ENCODE measurements at places on chromosomes 5 and 9.

GRCh38 chr5:36153726-36154125 is 1.8 kb downstream of the SKP2 start:
- no peak for DNase-seq

GRCh38 chr5:174448662-174449061 is 275.7 kb upstream of the MSX2 start:
- DNase-seq, result no peak

GRCh38 chr5:168039039-168039438 is 252.4 kb upstream of the WWC1 start:
- no peak for DNase-seq

DNA sequence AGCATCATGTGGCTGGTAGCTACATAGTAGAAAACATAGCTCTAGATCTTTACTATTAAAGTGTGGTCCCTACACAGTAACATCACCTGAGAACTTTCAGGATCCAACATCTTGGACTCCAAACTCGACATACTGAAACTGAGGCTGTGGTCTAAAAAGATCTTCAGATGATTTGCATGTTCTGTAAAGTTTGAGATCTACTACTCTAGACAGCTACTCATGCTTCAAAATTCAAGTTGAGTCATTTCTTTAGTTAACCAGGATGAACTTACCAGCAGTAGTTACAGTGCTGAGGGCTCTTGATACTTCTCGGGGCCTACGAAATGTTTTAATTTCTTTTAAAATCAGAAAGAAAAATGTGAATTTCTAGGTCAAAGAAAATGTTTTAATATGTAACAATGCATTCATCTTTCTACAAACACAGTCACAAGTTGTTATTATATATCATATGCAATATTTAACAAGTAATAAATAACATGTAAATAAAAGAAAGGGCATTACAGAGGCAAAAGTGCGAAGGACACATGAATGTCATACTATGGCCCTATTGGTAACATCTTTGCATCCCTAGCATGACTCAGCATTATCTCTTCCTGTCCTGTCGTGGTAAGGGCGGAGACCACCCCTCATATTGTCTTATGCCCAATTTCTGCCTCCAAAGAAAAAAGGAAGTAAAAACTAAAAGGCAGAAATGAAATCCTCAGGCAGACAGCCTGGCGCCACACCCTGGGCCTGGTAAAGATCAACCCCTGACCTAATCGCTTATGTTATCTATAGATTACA is 563.9 kb upstream of the TLE4 start:
- DNase-seq, result no peak

DNA sequence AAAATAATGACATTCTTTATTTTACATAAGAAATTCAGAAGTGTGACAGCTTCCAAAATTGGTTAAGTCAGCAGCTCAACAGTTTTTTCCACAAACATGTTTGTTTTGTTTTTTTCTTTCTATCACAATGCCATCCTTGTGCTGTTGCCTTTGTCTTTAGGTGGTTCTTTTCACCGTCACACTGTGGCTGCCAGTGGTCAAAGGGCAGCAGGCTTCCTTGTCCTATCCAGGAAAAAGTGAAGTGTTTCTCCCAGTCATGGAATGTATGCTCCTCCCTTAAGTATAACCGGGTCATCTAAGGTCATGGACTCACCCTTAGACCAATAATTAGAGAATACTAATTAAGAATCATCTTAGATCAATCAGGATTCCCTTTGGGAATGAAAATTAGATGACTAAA is 87.4 kb downstream of the SREK1 start:
- no peak for DNase-seq

GRCh38 chr5:107542831-107543231 is 127.9 kb downstream of the EFNA5 start:
- DNase-seq, result no peak

- DNase-seq, result peak; percentile 60
Observed at GRCh38 chr5:157740229-157740610, 3.3 kb upstream of the LSM11 start.

DNA sequence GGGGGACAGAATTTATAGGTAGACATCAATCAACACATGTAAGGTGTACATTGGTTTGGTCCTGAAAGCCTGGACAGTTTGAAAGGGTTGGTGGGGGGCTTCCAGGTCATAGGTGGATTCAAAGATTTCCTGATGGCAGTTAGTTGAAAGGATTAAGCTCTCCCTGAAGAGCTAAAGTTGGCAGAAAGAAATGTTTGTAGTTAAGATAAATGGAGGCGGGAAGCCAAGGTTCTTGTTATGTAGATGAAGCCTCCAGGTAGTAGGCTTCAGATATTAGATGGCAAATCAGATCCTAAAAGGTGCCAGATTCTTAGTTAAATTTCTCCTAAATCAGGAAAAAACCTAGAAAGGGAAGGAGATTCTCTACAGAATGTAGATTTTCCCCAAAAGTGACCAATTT is 9.0 kb upstream of the LRRTM2 start:
- no peak for DNase-seq

DNA sequence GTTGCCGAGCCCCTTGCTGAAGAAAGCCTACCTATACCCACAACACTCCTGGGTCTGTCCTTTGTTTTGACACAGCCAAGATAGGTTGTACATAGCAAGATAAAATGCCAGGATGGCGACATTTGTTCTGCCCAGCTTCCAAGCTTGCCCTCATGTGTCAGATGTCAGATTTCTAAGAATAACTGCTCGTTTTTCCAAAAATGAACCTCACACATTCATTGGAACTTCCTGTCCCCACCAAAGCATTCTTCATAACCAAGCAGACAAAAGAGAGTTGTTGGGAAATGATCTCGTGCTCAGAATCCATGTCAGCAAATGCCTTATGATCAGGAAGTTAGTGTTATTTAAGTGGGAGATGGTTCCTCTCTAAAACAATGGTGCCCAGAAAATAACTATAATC is 210.1 kb downstream of the ZNF608 start:
- DNase-seq, result no peak

DNA sequence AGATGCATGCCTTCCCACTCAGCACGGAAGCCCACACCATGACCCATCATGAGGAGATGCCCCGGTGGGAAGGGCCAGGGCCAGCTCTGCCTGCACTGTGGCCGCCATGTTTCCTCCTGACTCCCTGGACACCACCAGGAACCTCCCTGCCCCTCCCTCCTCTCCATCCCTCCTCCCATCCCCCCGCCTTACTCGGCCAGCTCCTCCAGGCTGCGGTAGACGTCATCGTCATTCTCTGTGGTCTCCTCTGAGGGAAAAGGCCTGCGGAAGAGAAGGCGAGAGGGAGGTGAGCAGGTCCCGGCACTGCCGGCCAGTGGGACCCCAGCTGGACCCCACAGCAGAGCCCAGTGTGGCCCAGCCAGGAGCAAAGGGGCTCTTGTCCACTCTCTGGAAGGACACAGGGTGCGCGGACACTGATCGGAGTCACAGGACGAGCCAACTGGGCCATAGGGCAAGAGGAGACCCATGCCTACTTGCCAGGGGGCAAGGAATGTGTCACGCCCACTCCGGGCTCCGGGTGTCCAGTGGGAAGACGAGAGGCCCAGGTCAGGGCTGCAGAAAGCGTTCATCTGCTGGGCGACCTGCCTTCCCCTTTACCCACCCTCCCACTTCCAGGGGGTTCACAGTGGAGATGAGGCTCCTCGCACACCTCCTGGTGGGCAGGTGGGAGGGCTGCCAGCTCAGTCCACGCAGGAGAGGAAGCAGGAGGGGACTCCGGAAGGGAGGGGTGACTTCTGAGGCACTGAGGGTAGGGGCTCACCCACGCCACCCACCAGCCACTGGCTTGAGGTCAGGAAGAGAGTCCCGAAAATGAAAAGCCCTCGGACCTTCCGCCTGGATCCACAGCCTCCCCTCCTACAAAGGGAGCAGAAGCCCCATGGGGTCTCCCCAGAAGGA is 96.2 kb upstream of the SARDH start:
- no peak for DNase-seq

DNA sequence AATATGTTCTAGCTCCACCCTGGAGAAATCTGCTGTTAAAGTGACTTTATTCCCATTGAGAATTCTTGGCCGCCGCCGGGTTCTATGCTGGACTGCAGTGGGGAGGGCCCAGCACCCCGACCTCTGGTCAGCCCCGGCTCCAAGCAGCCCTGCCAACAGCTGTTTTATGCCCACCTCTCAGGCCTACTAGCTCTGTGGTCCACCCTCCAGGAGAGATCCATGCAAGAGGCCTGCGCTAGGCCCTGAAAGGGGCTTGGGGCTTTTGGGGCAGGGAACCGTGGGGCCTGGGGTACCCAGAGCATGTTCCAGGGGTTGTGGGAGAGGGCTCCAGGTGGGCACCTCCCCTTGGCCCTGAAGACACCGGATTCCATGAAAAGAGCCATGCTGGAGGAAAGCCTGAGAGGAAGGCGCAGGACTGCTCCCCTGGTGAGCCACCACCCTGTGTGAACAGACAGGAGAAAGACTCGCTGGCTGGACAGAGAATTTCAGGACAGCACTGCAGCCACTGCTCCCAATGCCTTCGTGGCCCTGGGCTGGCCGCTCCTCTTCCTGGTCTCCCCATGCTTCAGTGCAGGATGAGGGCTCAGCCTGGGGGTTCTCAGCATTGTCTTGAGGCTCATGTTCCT is 44.6 kb upstream of the RUFY1 start:
- no peak for DNase-seq

- no peak for DNase-seq
Observed at GRCh38 chr9:137048655-137049543, 2.9 kb upstream of the NPDC1 start.

GRCh38 chr5:127389601-127390000 is 99.0 kb downstream of the MEGF10 start:
- no peak for DNase-seq

GRCh38 chr5:101904736-101905135 is 391.3 kb downstream of the SLCO4C1 start:
- DNase-seq, result no peak

GRCh38 chr9:93085676-93086075 is 10.3 kb upstream of the CARD19 start:
- no peak for DNase-seq

GRCh38 chr9:21477466-21477865 is 4.6 kb downstream of the IFNE start:
- no peak for DNase-seq

- DNase-seq, result no peak
Observed at GRCh38 chr9:86175743-86176456, 76.5 kb upstream of the GOLM1 start.

GRCh38 chr9:133576875-133577736 is 32.1 kb downstream of the FAM163B start:
- DNase-seq, result no peak

DNA sequence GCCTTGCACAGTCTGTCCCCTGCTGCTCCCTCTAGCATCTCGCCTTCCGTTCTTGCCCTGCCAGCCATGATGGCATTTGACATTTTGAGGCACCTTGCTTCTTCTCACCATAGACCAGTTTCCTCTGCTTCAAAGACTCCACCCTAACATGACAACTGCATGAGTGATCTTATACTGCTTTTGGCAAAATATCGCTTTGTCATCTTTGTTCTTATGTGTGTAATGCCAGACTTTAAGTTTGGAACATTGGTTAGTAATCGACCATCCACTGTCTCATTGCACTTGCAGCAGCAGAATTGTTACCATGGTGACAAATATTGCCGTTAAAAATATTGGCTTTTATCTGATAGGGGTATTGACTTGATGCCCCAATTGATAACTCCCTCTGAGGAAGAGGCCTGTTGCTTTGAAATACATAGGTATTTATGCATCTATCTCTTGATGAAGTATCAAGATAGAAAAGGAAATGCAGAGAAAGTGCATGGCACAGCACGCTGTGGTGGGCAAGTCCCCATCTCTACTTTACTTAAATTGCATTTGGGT is 6.8 kb downstream of the GARIN3 start:
- peak; percentile 87 for DNase-seq

GRCh38 chr5:159913048-159913447 is 3.2 kb upstream of the ADRA1B start:
- no peak for DNase-seq

GRCh38 chr5:67050635-67051034 is 146.0 kb downstream of the CD180 start:
- DNase-seq, result no peak

DNA sequence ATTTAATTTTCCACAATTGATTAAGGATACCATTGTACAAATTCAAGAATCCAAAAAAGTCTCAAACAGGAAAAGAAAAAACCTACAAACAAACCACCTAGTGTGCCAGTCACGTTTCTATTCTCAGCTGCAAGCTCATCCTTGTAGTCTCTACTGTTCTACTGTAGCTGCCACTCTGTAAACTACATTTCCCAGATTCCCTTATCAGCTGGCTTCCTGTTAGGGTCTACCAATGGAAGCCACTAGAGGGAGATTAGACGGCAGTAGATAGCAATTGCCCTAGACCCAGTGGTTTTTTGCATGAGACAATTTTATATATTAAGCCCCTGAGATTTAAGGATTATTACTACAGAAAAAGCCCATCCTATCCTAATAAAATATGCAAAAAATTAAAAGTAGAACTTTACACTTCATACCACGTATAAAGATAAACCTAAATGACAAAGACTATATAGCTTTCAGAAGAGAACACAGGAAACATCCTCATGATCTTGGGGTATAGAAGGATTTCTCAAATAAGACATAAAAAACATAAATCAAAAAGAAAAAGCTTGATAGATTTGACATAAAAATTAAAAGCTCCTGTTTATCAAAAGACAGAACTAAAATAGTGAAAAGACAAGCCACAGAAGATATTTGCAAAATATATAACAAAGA is 37.4 kb downstream of the P4HA2 start:
- DNase-seq, result peak; percentile 60
